NCI-H460 (cell line): ENCODE measurements at places on chromosomes 6 and 20. TPM values are rescaled to one million over a fixed set of nuclear protein-coding genes. Genes with fewer than 3 reads are reported as not detected.

EMILIN3 gene
- 0.25 and 0.38 TPM in 2 replicates for total RNA-seq

F13A1 gene
- 0.02 and 0.09 TPM in 2 replicates for total RNA-seq

TOMM6 gene
- 129 and 142 TPM in 2 replicates for total RNA-seq

GRCh38 chr20:53713328-53714056 is 119.9 kb upstream of the ZNF217 start:
- DNase-seq: no peak

DNA sequence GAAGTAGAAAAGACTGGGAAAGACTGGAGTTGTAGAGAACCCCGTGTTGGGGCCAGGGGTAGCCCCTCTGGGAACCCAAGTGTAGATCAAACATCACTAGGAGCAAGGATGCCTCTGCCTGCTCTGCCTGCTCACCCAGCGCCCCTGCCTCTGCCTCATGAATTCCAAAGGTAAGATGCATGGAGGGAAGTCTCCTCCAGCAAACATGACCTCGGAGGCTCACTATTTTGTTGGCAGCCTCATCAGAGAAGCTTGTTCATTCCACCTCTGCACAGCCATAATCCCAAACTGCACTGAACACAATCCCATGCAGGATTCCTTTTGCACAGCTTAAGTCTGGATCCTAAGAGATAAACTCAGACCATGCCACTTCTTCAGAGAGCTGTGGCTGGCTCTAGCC is 4.9 kb downstream of the FRS3 start:
- DNase-seq: no peak
